Activated CD4-positive, alpha-beta T cell treated with anti-CD3 and anti-CD28 coated beads for 1 hour (primary cell): ENCODE measurements at places on chromosomes 2 and 18.

- no peak for DNase-seq
Measured at GRCh38 chr2:26683583-26683982, 8.9 kb upstream of the KCNK3 start.

DNA sequence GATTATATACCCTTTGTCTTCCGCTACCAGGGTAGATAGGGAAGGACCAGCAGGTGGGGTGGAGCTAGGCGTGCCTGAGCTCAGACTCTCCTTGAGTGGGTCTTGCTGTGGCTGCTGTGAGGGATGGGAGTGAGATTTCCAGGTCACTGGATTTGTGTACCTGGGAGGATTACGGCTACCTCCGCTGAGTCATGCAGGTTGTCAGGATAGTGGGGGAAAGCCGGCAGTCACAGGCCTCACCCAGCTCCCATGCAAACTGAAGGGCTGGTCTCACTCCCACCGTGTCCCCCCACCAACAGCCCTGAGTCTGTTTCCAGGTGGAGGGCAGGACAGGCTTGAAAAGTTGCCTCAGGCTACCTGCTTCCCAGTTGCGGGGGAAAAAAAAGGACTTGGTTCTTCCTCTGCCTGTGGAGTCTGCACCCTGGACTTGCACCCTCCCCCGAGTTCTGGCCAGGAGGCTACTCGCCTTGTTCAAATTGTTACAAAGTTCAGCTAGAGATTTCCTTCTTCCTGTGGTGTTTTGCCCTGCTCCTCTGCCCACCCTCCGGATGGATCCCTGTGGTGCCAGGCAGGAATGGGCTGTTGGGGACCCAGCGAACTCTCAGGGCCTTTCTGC is 268.3 kb downstream of the VAPA start:
- DNase-seq: no peak

DNA sequence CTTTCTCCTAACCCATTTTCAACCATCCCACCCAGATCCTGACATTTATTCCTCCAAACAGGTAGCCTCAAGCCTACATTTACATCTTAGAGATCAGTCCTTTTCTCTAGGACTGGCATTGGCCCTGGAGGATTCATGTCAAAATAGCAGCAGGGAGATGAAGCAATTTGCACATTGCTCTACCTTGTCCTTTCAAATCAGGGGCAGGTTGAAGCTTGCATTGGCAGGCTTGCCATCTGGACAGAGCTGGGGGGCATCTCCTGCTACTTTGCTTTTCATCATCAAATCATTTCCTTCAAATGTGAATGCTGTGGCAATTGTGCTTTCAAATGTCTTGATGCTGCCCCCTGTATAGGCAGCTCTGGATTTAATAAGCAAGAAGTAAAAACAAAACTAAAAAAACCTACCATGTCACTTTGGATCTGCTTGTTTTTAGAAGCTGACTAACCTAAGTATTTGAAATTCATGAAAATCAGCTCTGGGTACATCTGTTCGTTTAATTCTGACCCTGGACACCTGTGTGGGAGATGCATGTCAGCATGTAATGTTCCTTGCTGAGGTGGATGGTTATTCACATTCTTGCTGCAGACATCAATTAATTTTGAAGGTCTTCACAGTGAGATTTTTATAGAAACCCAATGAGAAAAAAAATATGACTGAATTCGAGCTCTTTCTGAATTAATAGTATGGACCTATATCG is 47.9 kb downstream of the KIF5C start:
- no peak for DNase-seq

- no peak for DNase-seq
Measured at GRCh38 chr18:7617738-7618422, 50.8 kb downstream of the PTPRM start.

- no peak for DNase-seq
Measured at GRCh38 chr18:64164883-64165282, 16.0 kb upstream of the LINC00305 start.

GRCh38 chr2:176110415-176111308 is 3.6 kb downstream of the HOXD11 start:
- no peak for DNase-seq

GRCh38 chr2:232652505-232652851 is 19.1 kb downstream of the EFHD1 start:
- DNase-seq: no peak

- DNase-seq: no peak
Measured at GRCh38 chr2:3553946-3554345, 4.2 kb downstream of the RNASEH1 start.

DNA sequence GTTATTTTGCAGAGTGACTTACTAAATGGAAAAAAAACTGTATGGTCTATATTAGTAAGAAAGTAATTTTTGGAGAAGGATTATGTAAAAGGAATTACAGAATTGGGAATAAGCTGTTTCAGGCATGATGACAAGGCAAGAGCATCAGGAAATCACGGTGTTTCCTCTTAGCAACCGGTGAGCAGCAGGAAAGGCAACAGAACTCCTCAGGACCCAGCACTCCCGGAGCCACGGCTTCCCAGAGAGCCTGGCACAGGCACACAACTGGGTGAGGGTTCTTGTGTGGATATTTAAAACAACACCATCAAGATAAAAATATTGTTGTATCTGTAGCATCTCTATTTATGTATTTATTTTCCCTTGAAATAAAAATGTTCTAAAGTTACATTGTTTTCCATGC is 34.4 kb downstream of the CYP27C1 start:
- no peak for DNase-seq

DNA sequence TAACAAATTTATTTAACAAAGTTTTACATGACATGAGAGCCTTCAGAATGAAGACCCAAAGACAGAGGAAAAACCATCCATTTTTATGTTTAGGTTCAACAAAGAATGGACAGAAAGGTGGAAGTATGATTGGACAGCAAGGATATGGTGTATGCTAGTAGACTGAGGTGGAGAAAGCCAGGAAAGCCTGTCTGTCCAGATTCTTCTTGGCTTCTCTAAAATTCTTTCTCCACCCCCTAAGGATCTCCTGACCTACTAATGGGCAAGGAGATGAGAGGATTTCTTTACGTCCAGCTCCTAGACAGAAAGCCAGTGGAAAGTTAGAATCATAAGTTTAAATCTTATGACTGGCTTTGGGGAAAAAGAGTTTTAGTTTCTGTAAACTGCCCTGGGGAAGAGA is 3.0 kb downstream of the ATIC start:
- DNase-seq: no peak

DNA sequence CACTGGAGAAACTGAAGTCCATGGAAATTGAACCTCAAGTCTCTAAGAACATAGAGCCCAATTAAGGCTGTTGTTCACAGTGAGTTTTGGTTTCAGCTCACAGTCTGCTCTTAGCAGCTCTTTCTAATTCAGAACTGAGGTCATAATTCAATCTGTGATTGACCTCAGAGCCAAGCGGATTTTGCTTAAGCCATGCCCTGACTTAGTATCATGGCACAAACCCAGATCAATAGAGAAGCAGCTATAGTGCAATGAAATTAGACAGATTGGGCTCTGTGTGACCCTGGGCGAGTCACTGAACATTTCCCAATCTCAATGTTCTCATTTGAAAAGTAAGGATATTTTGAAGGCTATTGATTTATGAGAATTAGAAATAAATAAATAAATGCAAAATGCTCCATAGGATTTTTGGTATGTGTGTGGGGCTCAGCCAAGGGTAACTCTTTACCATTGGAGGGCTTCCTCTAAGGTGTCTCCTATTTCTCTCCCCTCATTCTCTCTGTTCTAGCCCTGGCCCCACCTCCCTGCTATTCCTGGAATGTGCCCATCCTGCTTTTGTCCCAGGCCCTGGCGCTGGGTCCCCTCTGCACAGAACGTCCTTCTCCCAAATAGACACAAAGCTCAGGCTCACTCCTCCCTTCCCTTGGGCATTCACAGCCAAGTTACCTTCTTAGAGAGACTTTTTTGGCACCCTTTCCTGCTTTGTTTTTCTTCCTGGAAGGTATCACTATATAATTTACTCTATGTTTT is 239.6 kb downstream of the LPIN1 start:
- DNase-seq: no peak

DNA sequence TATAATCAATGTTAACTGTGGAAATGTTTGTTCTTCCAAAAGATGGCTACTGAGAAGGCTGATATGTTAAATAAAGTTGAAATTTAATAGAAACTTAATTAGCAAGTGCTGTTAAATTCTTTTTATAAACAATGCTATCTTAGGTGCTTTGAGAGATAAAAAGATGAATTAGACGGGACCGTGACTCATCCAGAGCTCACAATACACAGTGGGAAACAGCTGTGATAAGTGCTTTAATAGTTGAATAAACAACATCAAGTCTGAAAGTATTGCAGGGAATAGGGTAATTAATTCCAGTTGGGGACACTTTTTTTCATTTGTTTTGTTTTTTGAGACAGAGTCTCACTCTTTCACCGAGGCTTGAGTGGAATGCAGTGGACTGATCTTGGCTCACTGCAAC is 85.5 kb upstream of the DTNA start:
- DNase-seq: no peak

DNA sequence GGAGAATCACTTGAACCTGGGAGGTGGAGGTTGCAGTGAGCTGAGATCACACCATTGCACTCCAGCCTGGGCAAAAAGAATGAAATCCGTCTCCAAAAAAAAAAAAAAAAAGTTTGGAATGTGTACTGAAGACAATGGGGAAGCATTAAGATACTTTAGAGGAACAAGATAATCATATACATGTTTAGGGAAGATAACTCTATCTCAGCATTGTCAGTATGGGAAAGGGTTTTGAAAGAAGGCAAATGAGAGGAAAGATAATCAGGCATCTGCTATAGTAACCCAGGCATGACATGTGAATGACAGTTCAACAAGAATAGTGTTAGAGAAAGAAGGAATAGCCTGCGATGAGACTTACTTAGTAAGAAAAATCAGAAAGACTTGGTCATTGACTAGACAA is 112.0 kb downstream of the ATAD2B start:
- no peak for DNase-seq

DNA sequence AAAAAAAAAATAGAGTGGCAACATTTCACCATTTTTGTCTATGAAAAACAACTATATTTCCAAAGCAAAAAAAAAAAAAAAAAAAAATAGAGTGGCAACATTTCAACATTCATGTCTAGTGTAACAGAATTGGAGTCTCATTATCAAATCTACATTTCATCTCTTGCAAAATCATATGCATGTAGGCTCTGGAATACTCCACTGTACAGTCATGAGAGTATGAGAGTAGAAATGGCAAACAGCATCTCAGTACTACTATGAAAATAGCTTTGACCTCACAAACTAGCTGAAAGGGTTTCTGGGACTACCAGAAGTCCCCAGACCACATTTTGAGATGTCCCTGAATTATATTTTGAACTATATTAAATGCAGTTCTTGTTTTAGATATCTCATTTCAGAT is 82.8 kb downstream of the SMAD2 start:
- no peak for DNase-seq

DNA sequence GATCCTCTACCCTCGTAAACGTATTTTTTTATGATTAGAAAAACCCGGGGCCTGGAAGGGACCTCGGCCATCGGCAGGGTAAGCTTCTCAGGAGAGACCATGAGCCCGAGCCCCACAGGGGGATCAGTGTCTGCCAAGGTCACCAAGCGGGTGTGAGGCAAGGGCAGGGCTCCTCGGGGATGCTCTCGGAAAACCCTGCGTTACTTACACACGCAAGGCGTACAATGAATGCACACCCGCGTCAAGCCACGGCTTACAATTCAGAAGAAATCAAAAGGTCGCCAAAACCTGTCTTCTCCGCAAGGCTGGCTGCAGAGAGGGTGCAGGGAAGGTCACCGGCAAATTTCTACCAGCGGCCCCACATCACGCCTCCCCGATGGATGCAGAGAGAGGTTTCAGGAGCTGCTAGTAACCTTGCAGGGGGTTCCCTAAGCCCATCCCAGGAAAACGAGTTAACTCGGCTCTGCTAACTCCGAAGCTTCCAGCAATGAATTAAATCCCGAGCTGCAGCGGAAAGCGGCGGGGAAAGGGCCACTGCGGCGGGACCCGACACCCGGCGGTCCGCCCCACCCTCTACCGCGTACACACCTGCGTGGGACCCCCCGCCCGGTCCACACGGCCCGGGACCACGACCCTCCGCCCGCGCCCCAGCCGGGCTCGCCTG is 638 bp downstream of the ST3GAL5 start:
- DNase-seq: peak; percentile 16

GRCh38 chr2:13474538-13474937 is 757.8 kb downstream of the TRIB2 start:
- DNase-seq: no peak

GRCh38 chr2:18762667-18763066 is 173.3 kb upstream of the NT5C1B start:
- no peak for DNase-seq

GRCh38 chr2:240208096-240208495 is 67.6 kb upstream of the OTOS start:
- DNase-seq: no peak

GRCh38 chr2:72028351-72028995 is 119.2 kb downstream of the CYP26B1 start:
- DNase-seq: no peak
